Upper lobe of right lung (tissue), 1 donor: ENCODE measurements at places on chromosomes 1 and 21. TPM values are rescaled to one million over a fixed set of nuclear protein-coding genes. Genes with fewer than 3 reads are reported as not detected.

The PDPN gene
- total RNA-seq: 47.0 TPM

The HMCN1 gene
- total RNA-seq: 45.4 TPM

The C1orf56 gene
- 3.9 TPM for total RNA-seq

The CCDC27 gene
- total RNA-seq: not detected

The PGBD5 gene
- 5.1 TPM for total RNA-seq

The TFF1 gene
- total RNA-seq: not detected

GRCh38 chr1:77538956-77539518, 143.4 kb downstream of the ZZZ3 start:
- no peak for DNase-seq

- no peak for DNase-seq
Measured at GRCh38 chr21:24552491-24552890, 1054.8 kb downstream of the MRPL39 start.

- DNase-seq: no peak
Measured at GRCh38 chr1:206967096-206967849, 3.0 kb downstream of the FCAMR start.

DNA sequence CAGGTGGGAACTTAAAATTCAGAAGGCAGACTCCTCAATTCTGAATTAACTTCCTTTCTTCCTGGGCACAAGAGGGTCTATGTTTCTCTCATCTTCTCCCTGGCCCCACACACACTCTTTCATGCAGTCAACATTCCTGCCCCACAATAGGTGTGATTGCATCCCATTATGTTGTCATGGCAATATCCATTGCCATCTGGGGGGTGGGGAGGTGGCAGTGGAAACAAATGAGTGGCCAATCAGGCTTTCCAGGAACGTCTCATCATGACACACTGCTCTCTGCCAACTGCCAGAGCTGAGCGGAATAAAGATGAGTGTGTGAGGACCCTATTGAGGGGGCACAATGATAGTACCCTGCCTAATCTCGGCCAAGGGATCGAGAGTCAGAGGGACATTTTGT, 80.4 kb downstream of the KCND3 start:
- no peak for DNase-seq

- no peak for DNase-seq
Measured at GRCh38 chr1:240455228-240455821, 156.6 kb downstream of the GREM2 start.

DNA sequence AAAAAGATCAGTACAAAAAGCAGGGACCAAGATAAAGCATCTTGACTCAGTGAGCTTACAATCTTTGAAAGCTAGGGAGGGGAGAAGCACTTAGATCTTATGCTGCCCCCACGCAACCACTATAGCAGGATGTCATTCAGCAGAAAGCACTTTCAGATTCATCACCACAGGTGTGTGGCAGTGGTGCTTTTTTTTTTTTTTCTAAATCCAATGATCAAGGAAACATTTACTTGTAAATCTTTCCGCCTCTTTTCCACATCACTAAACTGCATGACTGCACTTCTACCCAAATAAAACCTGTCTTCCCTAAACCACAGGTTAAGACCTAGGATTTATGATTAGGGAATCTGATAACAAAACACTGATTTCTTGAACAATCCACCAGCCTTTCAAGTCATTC, 154.8 kb downstream of the SLC45A1 start:
- no peak for DNase-seq

DNA sequence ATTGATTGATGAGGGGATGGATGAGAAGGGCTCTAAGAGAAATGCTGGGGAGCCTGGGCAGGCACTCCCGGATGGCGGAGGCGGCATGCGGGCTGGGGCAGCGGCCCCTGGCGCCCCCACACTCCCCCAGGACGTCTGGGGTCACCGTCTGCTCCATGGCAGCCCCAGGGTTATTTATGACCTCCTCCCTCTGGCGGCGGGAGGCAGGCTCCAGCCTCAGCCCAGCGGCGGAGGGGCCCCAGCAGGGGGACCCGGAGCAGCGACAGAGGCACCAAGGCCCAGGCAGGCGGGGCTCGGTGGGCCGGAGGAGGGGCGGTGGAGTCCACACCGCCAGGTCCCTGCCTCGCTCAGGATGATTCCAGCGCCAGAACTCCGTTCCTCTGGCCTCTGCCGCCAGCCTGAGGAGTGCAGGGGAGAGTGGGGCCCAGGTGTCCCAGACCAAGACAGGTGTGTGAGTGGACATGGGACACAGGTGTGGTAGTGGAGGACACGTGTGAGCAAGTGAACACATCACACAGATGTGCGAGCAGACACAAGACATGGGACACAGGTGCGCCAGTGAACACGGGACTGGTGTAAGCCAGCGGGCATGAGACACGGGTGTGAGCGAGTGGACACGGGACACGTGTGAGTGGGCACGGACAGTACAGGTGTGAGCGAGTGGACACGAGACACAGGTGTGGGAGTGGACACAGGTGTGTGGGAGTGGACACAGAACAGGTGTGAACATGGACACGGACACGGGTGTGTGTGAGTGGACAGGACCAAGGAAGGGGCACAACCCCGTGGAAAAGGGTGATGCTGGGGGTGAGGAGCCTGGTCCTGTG, 2.5 kb upstream of the SAMD11 start:
- peak; percentile 80 for DNase-seq

- no peak for DNase-seq
Measured at GRCh38 chr1:232351335-232351734, 278.6 kb downstream of the SIPA1L2 start.

- DNase-seq: no peak
Measured at GRCh38 chr1:38872401-38873026, 634 bp downstream of the MYCBP start.

DNA sequence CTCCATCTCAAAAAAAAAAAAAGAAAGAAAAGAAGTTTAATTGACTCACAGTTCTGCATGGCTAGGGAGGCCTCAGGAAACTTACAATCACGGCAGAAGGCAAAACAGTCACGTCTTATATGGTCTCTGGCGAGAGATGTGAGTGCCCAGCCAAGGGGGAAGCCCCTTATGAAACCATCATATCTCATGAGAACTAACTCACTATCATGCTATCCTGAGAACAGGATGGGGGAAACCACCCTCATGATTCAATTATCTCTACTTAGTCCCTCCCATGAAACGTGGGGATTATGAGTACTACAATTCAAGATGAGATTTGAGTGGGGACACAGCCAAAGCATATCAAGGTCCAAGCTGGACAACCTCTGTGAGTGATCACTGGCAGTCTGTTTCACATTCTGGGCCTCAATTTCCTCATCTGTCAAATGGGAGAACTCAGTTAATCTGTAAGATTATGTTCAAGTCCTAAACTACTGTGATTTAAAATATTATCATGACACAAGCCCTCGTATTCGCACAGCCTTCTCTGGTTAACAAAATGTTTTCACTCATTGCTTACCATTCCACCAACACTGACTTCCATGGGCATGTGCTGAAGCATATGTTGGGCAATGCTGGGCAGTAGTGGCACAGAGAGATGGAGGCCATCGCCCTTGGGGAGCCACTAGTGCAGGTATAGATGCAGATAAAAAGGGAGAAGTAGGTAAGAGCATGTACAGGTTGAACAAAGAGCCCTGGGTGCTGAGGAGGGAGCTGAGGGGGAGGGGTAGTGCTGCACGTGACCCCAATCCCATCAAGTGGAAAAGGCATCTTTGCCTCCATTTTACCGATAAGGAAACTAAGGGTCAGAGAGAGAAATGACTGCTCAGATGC, 46.2 kb upstream of the SLC2A1 start:
- DNase-seq: no peak

DNA sequence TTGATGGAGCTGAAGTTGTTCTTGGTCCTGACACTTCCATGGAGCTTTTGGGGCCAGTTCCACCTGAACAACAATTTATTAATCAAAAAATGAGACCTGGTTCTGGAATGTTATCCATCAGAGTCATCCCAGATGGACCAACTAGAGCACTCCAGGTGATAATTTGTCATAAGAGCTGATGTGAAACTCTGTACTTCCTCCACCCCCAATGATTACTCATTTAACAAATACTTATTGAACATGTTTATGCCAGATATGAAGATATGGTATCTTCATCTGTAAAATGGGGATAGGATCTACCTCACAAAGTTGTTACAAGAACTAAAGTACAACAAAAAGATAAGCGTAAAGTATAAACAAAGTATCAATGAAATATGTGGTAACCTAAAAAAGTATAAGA, 153.2 kb downstream of the VPS13D start:
- DNase-seq: no peak

- no peak for DNase-seq
Measured at GRCh38 chr1:84492726-84493125, 13.5 kb upstream of the SPATA1 start.

GRCh38 chr21:42537106-42537742, 23.6 kb downstream of the SLC37A1 start:
- peak; percentile 44 for DNase-seq
